ENCODE measurements at places on chromosomes 12 and 14. TPM values are rescaled to one million over a fixed set of nuclear protein-coding genes. Genes with fewer than 3 reads are reported as not detected.

The DACT1 gene
- polyA plus RNA-seq: 2.4 TPM

The RECQL gene
- polyA plus RNA-seq: 7.8 TPM

The GPR137C gene
- polyA plus RNA-seq: 2.0 TPM

The TPH2 gene
- polyA plus RNA-seq: 0.03 TPM

The SLCO1A2 gene
- polyA plus RNA-seq: 0.01 TPM

The TRHDE gene
- 0.98 TPM for polyA plus RNA-seq

The ENO2 gene
- 0.67 TPM for polyA plus RNA-seq

The KRT2 gene
- polyA plus RNA-seq: 1.1 TPM
